NCI-H460 (cell line): ENCODE measurements at places on chromosomes 6 and 20. TPM values are rescaled to one million over a fixed set of nuclear protein-coding genes. Genes with fewer than 3 reads are reported as not detected.
A peak's percentile ranks its signal among the peaks of the same experiment; 100 is the strongest.

CTAGE9 gene
- not detected in 2 replicates for total RNA-seq

- DNase-seq = no peak
Observed at GRCh38 chr6:42710316-42710715, 12.1 kb downstream of the PRPH2 start.

DNA sequence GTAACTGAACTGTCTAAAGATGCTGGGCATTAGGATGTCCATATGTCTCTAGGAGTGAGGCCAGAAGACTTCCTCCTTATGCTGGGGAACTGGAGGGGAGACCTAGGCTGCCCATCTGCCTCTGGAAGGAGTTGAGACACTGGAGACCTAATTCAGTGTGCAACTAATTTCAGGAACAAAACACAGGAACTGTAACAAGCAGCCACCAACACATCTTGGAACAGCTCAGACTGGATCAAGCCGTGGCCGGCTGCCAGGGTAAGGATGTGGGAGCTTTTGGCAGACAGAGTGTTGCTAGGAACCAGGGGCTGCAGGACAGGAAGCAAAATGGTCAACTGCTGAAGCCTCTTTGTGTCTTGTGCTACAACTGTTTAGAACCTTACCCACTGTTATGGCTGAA lies 16.4 kb upstream of the MAS1 start:
- no peak for DNase-seq

MEP1A gene
- not detected in 2 replicates for total RNA-seq

DNA sequence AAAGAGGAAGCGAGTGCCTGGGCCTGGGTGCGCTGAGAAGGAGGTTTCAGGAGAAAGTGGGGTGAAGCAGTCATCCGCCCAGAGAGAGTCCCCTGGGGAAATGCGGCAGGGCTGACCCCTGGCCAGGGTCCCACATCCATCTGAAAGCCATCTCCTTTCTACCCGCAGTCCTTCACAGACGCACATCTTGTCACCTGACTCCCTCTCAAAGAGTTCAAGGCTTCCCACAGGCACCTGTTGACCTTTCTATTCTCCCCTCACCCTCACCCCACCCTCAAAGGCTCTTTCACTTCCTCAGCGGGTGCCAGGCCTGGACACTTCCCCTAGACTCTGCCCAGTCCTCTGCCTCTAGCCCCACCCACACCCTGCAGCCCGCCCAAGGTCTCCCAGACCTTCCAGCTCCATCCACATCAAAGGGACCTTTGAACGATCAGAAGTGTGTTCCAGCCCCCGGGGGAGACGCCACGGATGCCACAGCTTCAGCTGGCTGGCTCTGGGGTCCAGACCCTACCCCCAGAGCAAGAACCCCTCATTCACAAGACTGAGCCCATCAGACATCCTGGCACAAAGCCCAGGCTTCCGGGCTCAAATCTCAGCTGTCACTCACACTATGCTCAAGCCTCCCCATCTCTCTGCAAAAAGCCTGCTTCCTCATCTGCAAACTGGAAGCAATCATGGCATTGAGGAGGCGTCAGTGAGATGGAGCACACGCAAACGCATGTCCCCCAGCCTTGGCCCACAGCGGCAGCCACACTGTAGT lies 2.1 kb downstream of the CTSZ start:
- no peak for DNase-seq

DSE gene
- 8.2 TPM in 2 replicates for total RNA-seq

- no peak for DNase-seq
Observed at GRCh38 chr6:74050921-74051320, 354.9 kb downstream of the CD109 start.

HDAC2 gene
- total RNA-seq = 68.6 and 75.2 TPM in 2 replicates

KAT14 gene
- total RNA-seq = 6.3 and 7.3 TPM in 2 replicates

GRCh38 chr6:88698661-88699060 lies 264.8 kb downstream of the RNGTT start:
- DNase-seq = no peak

DNA sequence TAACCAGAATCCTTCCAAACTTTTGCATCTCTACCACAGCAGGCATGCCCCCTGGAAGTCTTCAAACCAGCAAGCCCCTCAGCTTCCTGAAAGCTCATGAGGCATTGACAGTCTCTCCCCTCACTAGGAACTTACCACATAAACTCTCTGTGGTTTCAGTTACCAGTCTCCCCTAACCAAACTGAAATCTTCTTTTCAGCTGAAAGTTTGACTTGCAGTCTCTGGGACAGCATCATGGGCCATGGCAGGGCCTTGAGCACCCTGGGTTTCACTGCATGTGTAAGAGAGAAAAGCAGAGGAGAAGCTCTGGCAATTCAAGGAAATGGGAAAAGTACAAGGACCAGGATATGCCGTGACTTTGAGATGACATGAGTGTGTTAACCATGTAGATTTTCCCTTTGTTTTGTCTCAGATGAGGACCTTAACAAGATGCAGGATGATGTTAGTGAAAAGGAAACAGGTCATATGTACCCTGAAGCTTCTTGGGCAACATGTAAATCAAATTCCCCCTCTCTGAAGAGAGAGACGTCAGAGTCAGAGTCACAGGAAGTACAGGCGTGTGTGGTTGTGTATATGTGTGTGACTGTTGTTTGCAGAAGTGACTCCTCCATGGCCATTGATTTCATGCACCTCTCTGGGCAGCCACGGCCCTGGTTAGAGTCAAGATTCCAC lies 106.3 kb downstream of the TNFRSF21 start:
- DNase-seq = no peak

GRCh38 chr6:51468704-51469103 lies 618.7 kb downstream of the PKHD1 start:
- DNase-seq = no peak

GRCh38 chr20:10739566-10739965 lies 65.8 kb upstream of the JAG1 start:
- DNase-seq = peak; percentile 22

DNA sequence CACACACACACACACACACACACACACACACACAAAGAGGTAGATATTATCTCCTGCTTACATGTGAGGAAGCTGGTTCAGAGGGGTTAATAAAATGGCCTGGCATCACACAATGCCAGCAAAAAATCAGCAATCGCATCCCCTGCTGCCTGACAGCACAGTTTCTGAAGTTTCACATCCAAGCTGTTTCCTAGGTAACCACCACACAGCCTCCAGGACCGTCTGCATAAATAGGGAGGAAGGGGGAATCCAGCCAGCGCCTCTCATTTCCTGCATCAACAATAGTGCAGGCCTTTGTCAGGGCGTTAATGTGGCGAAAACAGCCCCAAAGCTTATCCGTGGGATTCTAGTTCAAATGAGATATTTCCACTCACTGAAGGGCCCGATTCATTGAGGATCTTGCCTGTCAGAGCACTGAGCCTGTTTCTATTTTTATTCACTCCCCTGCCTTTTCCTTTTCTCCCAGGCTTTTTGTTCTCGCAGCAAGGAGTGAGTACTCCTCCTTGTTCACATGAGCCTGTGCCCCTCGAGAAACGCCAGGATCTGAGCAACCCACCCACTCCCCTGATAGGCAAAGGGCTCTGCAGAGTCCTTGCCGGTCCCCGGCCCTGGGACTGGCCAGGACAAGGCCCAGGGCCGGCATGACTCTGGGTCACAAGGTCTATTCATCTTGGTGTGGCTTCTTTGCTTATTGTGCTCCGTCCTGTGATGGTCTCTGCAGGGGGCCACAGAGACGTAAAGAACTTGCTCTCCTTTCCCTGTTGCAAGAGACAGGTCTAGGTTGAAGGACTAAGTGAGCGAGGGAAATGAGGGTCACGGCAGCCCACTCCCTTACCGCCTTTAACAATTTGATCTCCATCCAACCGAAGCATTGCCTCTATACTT lies 32.7 kb downstream of the TUBB2B start:
- DNase-seq = no peak

DNA sequence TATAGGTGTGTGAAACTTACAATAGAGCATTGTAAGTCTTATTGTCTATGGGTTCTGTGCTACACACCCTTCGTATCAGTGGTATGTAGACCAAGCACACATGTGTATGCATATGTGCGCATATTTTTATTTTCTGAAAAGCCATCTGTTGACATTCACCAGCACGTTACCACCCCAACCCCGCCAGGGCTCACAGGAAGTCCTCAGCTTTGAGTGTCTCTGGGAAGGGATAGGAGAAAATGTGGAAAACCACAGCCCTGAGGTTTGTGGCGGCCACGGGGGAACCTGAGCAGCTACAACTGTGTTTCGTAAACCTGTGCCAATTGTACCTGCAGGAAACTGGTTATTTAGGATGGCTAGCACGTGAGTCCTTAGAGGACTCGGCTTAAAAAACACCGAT lies 123.3 kb upstream of the PHACTR3 start:
- no peak for DNase-seq

GRCh38 chr6:91299544-91300491 lies 712.9 kb upstream of the MAP3K7 start:
- no peak for DNase-seq

DNA sequence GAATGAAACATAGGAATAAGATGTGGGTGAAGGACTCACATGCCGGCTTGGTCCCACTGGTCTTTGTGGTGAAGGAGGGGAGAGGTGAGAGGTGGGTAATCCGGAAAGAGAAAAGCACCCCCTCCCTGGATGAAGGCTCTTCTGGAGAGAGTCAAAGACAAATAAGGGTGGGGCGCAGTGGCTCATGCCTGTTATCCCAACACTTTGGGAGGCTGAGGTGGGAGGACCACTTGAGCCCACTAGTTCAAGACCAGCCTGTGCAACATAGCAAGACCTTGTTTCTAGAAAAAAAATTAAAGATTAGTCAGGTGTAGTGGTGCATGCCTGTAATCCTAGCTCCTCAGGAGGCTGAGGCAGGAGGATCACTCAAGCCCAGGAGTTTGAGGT lies 3.1 kb downstream of the LTB start:
- no peak for DNase-seq

- no peak for DNase-seq
Observed at GRCh38 chr20:35979544-35979943, 11.2 kb downstream of the CNBD2 start.

GRCh38 chr6:98516866-98517265 lies 317.5 kb upstream of the POU3F2 start:
- DNase-seq = no peak

DNA sequence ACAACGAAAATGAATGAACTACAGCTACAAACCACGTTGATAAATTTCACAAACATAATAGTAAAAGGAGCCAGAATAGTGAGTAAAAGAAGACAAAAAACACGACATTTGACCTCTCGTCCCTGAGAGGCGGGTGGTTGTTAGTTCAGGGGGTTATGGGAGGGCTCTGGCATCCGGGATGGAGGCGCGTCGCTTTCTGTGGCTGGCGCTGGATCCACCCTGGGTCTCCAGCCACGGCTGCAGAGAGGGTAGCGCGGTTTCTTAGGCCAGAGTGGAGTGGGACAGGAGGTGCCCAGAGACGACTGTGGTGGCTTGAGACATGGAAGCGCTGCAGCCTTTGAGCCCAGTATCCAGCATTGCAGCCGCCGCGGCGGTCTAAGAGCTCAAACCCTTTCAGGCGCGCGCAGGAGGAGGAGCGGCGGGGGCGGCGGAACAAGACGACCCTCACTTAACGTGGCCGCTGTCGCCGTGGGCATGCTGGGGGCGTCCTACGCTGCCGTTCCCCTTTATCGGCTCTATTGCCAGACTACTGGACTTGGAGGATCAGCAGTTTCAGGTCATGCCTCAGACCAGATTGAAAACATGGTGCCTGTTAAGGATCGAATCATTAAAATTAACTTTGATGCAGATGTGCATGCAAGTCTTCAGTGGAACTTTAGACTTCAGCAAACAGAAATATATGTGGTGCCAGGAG lies 3.7 kb upstream of the ZSCAN23 start:
- DNase-seq = no peak

GLP1R gene
- not detected in 2 replicates for total RNA-seq

- DNase-seq = no peak
Observed at GRCh38 chr6:156378853-156379252, 398.3 kb upstream of the ARID1B start.

- no peak for DNase-seq
Observed at GRCh38 chr20:1888796-1889463, 6.3 kb upstream of the SIRPA start.

TTK gene
- total RNA-seq = 51.2 and 60.2 TPM in 2 replicates

NOX3 gene
- total RNA-seq = not detected in 2 replicates

- no peak for DNase-seq
Observed at GRCh38 chr6:43377710-43378229, 8.3 kb upstream of the ZNF318 start.

APOM gene
- total RNA-seq = 2.4 and 2.8 TPM in 2 replicates

HLA-DQB1 gene
- 0.17 TPM in 1 of 2 replicates, not detected in the other for total RNA-seq

REM1 gene
- not detected in 2 replicates for total RNA-seq

- DNase-seq = no peak
Observed at GRCh38 chr20:58584051-58584824, 66.8 kb upstream of the STX16 start.

DNA sequence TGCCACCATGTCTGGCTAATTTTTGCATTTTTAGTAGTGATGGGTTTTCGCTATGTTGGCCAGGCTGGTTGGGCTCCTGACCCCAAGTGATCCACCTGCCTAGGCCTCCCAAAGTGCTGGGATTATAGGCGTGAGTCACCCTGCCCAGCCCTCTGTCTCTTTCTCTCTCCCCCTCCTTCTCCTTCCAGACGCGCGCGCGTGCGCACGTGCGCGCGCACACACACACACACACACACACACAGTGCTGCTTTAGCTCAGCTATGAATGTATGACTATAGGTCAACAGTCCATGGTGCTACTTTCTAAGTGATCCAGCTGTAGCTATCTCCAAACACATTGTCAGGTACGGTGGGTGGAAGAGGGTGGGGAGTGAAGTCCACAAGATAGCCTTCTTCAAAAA lies 449.5 kb downstream of the PHF3 start:
- DNase-seq = no peak

- DNase-seq = no peak
Observed at GRCh38 chr20:53281557-53282117, 309.5 kb downstream of the TSHZ2 start.

DNA sequence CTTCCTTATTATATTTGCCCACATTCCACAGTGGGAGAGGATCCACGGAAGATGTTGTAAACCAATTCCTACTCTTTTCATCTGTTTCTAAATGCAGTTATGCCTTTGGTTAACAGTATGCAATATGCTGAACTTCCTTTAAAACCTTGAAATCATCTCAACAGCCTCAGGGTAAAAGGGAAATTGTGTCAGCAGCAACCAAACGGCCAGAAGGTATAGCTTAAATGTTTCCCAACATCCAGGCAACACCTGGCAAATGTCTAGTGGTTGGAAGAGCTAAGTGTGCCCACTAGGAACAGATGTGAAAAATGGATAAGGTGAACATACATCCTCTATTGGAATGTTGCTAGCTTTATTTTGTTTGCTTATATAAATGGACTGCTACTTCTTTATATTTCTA lies 164.8 kb downstream of the FAXC start:
- no peak for DNase-seq

ESF1 gene
- 25.6 and 28.9 TPM in 2 replicates for total RNA-seq
